T-helper 1 cell (primary cell): ENCODE measurements at places on chromosomes 5 and 9.

DNA sequence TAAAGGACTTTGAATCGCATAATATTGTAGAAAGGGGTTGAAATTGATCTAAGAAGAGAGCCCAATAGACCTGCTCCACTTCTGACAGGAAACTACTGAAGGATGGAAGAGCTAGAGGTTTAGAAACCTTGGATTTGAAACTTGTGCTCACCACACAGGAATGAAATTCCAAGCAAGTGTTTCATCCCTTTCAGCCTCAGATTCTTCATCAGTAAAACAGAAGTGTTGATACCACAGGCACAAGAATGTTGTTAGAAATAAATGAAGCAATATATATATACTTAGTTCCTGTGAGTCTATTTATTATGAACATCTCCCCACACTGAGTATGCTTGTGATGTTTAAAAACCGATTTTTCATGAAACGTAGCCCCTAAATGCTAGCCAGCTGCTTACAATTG is 43.8 kb downstream of the PRRC1 start:
- no peak for DNase-seq

DNA sequence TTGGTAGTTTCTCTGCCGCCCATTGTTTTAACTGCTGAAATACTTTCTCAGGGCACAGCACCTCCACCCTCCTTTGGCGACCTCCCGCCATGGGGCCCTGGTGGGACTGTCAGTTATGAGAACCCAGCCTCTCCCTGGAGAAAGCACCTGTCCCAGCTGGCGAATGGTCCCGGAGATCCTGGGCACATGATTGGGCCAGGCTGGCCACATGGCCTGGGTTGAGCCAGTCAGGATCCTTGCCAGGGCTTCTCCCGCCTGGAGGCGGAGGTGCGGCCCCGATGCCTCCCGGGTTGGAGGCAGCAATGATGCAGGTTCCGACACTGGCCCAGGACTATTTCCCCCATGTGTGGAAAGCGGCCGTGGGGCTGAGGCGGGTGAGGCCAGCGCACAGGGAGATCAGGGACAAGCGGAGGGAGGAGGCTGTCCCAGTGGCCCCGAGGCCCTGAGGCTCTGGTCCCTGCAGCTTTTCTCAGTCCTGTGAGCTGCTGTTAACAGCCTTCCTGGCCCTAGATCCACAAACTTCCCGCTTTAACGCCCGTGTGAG is 13.6 kb downstream of the UNC5A start:
- DNase-seq, result no peak

- no peak for DNase-seq
Observed at GRCh38 chr5:177447611-177448243, 1.1 kb downstream of the PRR7 start.

DNA sequence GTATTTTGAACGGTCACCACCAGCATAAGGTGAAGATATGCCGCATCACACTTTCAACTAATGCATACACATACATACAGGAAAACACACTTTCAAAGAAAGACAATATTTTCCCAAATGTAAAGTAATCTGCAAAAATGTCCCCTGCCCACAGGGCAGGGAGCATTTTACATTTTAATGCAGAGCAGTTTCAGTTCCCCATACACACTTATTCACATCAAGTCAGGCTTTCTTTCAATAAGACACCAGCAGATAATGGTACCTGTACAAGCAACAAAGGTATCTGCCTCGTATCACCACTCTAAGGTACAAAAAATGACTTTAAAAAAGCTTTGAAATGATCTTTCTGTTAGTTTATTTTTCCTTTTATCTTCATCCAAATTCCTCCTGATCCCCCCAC is 247.1 kb upstream of the CCNG1 start:
- no peak for DNase-seq

GRCh38 chr9:129571298-129572051 is 49.4 kb downstream of the C9orf50 start:
- DNase-seq, result no peak

DNA sequence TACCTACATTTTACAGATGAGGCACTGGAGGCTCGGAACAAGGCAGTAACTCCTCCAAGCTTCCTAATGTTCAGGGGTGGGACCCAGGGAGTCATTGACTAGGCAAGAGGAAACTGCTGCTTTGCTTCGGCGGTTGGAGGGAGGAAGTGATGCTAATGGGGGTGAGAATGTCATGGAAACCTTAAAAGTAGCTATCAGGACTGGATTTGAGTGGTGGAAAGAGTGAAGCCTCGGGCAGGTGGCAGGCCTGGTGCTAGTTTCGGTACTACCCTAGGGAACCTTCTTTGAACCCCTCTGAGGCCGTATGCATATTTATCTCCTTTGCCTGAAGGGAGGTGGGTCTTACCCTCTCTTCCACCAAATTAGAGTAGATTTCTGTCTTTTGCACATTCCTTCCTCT is 1.6 kb downstream of the BSPRY start:
- DNase-seq, result no peak

GRCh38 chr5:150325426-150325825 is 22.7 kb upstream of the ARSI start:
- no peak for DNase-seq

- DNase-seq, result no peak
Observed at GRCh38 chr5:39427229-39427628, 2.4 kb upstream of the DAB2 start.

DNA sequence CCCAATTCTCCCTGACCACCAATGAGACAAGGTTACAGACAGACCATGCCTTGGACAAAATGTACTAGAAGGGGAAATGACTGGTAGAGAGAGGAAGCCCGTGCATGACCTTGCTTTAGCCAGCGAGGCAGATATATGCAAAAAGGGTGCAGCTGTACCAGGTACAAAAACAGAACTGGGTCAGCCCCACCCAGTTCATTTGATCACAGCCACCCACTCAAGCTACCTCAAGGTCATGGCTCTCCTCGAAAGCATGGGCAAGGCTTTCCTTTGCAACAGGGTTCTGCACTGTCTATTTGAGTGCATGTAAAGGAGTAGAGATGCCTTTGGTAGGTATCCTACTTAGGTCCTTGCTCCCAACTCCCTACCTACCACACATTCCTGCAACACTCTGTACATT is 33.3 kb downstream of the TLE1 start:
- DNase-seq, result no peak

DNA sequence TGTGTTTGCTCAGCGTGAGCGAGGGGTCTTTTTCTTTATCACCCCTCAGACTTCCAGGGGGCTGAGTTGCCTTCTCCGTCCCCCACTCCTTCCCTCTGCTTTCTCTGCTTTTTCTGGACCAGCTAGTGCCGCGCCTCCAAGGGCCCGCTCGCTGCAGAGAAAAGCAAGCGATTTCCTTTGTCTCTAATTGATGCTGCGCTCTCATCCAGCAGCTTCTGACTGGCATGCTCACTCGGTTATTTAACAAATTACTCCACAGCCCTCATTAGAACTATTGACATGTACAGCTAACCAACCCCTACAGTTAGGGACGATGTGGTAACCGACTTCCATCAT is 288.0 kb downstream of the ELAVL2 start:
- DNase-seq, result no peak

GRCh38 chr9:69030851-69031645 is 4.5 kb upstream of the FXN start:
- no peak for DNase-seq

DNA sequence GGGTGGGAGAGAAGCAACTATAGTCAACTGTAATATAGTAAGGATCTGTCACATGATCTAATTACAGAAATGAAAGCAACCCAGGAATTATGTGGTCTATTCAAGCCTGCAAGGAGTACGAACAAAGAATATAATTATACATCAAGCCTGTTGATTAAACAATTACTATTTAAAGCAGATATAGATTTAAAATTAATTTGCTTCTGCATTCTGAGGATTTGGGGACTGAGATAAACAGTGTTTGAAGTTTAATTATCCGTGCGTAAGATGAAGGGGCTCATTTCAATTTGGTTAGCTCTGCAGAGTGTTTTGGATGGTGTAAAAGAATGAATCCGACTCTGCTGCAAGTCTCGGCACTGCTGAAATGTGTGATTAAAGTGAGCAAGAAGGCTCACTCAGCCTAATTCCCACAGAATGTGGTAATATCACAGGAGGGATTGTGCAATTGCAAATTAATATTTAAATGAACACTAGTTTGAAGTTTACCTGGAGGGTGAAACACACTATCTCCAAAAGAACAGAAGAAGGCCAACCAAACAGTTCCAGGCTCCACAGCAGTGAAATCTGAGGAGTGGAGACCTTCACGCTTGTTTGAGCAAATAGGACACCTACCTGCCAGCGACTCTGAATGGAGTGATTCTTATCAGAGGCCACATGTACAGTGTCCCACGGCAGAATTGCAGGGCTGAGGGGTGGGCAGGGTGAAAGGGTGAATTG is 420.6 kb upstream of the SLC30A5 start:
- DNase-seq, result no peak

- no peak for DNase-seq
Observed at GRCh38 chr9:107005201-107005600, 142.2 kb downstream of the ZNF462 start.

DNA sequence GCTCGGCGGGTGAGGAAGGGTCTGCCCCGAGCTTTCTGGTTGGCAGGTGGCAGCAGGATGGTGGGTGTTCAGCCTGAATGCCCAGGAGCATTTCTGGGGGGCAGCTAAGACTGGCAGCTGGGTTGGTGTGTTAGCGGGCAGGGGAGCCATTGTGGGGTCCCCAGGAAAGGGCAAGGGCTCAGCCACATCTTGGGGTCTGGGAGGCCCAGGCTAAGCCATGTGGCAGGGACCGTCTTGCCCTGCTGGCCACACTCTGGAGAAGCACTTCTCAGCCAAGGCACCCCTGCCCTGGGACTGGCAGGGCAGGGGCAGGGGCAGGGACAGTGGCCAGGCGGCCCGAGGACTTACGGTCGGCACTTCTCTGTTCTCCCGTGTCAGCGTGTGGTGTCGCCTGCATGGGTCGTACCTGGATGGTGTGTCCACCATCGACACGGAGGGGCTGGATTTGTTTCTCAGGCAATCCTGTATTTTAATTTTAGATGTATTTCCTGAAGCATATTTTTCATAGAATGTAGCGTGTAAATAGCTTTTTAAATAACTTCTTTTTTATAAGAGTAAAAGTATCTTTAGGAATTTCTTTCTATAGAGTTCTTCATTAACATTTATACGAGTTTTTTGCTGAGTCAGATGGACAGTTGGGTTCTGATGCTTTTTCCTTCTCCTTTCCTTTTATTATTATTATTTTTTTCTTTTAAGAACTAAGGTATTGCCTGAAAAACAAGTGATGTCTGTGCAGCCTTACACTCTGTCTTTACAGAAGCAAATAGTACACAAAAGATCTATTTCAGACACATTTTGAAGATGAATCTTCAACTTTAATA is 102.0 kb downstream of the PHF2 start:
- DNase-seq, result no peak
